ENCODE measurements at places on chromosomes 1 and 21.

- no peak for DNase-seq
Observed at GRCh38 chr1:182962554-182963115, 9.7 kb upstream of the SHCBP1L start.

GRCh38 chr1:61315011-61315410 lies 232.7 kb downstream of the NFIA start:
- no peak for DNase-seq

- no peak for DNase-seq
Observed at GRCh38 chr1:8456991-8457390, 139.1 kb downstream of the SLC45A1 start.

DNA sequence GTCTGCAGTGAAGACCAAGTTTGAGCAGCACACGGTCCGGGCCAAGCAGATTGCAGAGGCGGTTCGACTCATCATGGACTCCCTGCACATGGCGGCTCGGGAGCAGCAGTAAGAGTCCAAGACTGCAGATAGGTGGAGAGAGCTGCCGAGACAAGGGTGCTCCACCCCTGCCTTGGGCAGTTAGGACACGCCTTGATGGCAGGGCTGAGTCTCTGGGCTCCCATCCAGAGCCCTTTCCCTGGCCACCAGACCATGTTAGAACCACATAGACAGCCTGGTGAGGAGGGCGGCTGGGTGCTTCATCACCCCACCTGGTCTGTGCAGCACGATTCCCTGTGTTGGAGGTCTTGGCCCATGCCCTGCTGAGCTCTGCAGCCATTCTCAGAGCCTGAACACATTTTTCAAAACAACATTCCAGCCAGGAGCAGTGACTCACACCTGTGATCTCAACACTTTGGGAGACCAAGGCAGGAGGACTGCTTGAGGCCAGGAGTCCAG lies 17.3 kb upstream of the MIIP start:
- DNase-seq = no peak

DNA sequence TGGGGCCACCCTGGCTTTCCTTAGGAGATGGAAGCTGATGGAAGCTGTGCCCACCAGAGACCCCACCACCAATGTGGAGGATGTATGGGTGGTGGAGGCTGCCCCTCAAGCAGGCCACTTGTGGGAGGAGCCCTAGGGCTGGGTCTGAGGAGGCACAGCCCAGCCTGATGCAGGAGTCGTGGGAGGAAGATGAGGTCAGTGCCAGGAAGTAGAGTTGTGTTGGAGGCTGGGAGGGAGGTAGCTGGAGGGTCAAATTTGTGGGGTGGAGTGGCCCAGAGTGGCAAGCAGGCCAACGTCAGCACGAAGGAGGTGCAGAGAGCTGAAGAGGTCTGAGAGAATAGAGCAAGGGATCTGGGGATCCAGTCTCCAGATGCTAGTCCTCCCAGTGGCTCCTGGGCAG lies 119.0 kb upstream of the USP24 start:
- no peak for DNase-seq

DNA sequence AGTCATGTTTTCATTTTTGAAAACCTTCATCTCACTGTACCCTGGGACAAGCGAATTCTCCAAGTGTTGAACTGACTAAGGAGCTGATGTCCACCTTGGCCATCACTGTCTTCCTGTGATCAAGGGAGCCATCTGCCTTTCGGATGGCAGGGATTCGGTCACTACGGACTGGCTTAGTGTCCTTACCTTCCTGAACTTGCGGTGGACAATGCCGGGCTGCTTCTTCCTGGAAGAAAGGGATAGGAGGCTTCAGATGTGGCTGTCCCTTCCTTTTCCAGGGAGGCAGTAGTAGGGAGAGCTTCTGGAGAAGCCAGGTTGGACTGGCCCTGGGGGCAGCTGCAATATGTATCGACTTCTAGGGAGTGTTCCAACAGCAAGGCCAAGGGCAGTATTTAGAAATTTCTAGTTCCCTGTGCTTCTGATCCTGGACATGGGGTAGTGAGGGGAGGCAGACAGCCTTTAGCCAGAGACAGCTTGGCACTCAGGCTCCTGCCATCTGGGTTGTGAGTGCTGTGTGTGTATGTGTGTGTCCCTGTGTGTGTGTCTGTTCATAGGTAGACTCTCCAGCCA lies 114.6 kb downstream of the IER5 start:
- DNase-seq = no peak

GRCh38 chr1:31954607-31955283 lies 16.6 kb upstream of the PTP4A2 start:
- DNase-seq = no peak

GRCh38 chr1:152398812-152399698 lies 15.0 kb downstream of the CRNN start:
- DNase-seq = no peak

Data from stimulated activated CD8-positive, alpha-beta memory T cell treated with anti-CD3 and anti-CD28 coated beads, Interleukin-7, amount 100 ng/mL, for 4 hours (primary cell).